ENCODE measurements at places on chromosomes 4 and X.

- no peak for DNase-seq
Measured at GRCh38 chrX:30875957-30876356, 13.1 kb downstream of the TAB3 start.

- DNase-seq, result no peak
Measured at GRCh38 chr4:168535689-168536088, 38.8 kb downstream of the PALLD start.

GRCh38 chr4:171843456-171843855 lies 30.3 kb downstream of the GALNTL6 start:
- no peak for DNase-seq

GRCh38 chr4:2643555-2643954 lies 107.1 kb downstream of the FAM193A start:
- DNase-seq, result no peak

- DNase-seq, result no peak
Measured at GRCh38 chrX:482192-482701, 95.5 kb upstream of the PPP2R3B start.

DNA sequence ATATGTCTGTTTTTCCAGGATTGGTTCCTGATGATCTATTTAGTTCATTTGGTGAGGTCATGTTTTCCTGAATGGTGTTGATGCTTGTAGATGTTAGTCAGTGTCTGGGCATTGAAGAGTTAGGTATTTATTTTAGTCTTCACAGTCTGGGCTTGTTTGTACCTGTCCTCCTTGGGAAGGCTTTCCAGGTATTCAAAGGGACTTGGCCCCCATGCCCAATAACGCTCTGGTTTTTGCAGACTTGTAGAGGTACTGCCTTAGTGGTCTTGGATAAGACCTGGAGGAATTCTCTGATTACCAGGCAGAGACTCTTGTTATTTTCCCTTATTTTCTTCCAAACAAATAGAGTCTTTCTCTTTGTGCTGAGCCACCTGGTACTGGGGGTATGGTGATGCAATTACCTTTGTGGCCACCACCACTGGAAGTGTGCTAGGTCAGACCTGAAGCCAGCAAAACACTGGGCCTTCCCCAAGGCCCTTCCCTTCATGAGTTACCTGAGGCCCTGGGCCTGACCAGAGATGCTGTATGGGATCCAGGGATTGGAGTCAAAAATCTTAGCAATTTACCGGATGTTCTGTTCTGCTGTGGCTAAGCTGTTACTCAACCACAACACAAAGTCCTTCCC lies 63.3 kb upstream of the RXFP1 start:
- DNase-seq, result no peak

DNA sequence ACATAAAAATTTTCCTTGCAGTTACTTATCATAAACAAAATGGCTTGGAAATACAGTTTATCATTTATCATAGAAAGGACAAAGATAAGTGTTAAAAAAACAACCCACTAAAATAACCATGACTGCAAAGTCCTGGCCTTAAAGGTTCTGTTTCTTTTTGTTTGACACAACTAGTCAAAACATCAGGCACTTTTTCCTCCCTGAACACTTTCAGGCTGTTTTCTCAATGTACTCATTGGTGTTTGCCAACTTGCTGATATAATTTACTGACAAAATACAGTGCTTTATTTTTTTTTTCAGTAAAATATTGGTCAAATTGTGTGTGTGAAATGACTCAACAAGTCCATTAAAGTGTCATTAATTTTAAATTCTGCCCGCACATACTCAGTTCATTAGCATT lies 156.6 kb downstream of the ADGRL3 start:
- DNase-seq, result no peak

- DNase-seq, result no peak
Measured at GRCh38 chr4:144667500-144667899, 21.5 kb downstream of the HHIP start.

DNA sequence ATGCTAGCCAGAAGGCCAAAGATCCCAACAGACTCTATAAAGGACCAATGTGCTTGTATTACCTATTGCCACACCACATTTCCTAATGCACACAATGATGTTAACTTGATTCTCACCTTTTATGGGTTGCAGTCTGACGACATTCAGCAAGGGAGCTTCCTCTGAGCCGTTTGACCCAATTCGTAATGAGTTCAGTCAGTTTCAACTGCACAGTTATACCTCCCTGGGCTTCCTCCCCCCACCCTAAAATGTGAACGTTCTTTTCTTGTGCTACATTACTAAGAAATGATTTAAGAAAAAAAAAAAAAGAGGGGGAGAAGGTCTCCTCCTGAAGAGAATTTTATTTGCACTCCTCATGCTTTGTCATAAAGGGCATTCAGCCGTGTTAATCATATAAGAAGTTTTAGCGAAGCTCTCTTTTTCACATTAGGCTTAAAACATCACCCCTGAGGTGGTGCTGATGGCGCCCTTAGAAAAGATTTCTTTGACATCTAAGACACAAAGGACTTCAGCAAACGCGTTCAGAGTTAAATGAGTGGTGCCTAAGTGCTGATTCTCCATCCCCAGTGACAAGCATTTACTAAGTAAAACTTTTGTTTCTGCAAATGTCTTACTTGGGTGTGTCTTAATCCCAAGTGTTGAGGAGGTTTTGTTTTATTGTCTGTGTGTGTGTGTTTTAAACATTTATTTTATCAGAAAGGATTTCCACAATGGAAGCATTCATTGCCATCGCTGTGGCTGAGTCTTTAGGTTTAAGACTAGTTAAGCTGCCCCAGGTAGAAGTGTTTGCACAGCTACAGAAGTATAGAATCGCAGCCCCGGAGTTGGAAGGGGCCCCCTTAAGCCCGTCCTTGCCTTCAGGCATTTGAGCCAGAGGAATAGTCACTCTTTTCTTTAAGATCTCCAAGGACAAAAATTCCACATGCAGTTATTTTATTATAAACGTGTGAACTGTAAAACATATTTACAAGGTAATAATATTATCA lies 15.2 kb upstream of the GPC3 start:
- no peak for DNase-seq

- no peak for DNase-seq
Measured at GRCh38 chr4:41362621-41363383, 106.1 kb downstream of the UCHL1 start.

GRCh38 chr4:83535520-83536361 lies at the start of gene GPAT3:
Gene GPAT3 (plus strand): TSS chr4:83536108. CDS start chr4:83536623, 515 bp downstream.
- DNase-seq, result no peak

GRCh38 chr4:2977211-2978088 lies 14.1 kb downstream of the GRK4 start:
- no peak for DNase-seq

- no peak for DNase-seq
Measured at GRCh38 chrX:653306-653705, 22.7 kb downstream of the SHOX start.

GRCh38 chr4:177673985-177674489 lies 231.8 kb upstream of the AGA start:
- DNase-seq, result no peak

- DNase-seq, result no peak
Measured at GRCh38 chrX:13044441-13044840, at the start of gene FAM9C. Gene FAM9C (minus strand): TSS chrX:13044620. CDS start chrX:13043789, 831 bp downstream.

- no peak for DNase-seq
Measured at GRCh38 chr4:76515975-76516843, 81.2 kb downstream of the SHROOM3 start.

DNA sequence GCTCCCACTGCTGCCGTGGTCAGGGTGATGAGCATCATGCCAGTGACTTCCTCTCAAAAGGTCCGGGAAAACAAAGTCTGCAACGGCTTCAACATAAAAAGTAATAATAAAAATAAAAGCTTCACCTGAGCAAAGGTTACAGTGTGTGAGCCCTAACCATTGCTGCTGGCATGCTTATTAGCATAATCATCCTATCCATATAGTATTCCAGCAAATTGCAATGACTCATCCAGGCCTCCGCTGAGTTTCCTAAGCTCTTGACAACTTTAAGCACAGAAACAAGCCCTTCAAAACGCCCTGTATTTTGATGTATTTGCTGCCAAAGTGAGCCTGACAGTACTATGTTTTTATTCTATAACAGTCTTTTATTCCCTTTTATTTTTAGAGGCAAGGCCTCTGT lies 100.5 kb downstream of the AASDH start:
- no peak for DNase-seq

DNA sequence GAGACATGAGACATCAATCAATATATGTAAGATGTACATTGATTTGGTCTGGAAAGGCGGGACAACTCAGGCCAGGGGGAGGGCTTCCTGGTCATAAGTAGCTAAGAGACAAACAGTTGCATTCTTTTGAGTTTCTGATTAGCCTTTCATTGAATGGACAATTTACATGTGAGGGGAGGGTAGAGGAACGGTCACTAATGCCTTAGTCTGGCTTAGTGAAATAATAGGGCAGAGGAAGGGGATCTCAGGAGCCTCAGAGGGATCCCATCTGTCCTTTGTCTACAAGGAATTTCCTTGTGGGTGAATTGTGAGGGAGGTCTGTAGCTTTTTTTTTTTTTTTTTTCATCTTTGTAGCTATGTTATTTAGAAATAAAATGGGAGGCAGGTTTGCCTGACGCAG lies 88.3 kb downstream of the GK start:
- no peak for DNase-seq

GRCh38 chr4:82797405-82798111 lies 1.0 kb downstream of the SCD5 start:
- no peak for DNase-seq

GRCh38 chr4:53432528-53433424 lies 55.3 kb downstream of the FIP1L1 start:
- no peak for DNase-seq

- DNase-seq, result no peak
Measured at GRCh38 chr4:61571761-61572559, 371.8 kb downstream of the ADGRL3 start.

DNA sequence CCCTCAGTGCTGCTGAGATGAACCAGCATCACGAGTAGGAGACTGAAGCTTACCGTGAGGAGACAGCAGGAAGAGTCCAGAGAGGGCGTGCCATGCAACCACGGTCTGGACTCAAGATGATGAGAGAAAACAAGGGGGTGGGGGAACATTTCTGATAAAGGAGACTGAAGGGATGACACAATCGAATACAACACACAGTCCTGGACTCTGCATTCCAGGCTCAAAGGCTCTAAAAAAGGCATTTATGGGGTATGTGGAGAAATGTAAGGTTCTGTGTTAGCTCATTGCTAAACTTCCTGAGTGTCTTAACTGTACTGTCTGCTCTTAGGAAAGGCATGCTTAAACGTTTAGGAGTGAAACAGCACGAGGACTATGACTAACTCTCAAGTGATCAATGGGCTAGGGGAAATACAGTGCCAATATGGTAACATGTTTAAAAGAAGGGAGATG lies 20.6 kb upstream of the IRAK1 start:
- DNase-seq, result no peak

- DNase-seq, result no peak
Measured at GRCh38 chrX:22035236-22035635, 3.1 kb downstream of the PHEX start.

DNA sequence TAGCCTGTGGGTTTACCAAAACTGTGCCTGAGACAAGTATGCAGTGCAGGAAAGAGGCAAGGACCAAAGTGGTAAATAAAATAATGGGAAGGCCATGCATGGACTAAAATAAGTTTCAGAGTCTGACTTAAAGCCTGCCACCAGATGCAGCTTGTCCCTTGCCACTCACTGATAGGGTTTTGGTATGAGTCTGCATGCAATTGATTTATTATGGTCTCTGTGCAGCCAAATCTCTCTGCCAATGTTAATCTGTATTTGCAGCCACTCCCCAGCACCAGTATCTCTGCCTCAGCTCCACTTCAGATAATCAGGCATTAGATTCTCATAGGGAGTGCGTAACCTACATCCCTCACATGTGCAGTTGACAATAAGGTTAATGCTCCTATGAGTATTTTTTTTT lies 5.5 kb upstream of the FGF2 start:
- no peak for DNase-seq

DNA sequence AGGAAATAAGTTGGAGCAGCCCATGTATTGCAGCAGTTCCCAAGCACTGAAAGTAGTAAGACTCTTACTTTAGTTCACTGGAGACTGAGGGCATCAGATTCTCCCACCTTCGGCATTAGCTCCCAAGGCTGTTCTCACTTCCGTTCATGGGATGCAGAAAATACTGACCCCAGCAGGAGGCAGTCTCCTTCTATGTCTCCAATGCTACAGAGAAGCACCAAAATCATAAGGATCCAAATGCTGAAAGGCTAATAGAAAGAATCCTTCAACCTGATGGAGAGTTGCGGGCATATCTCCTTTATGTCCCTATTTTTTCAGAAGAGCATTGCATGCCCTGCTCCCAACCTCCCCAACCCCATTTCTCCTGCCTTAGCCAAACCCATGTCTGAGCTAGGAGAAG lies 32.4 kb downstream of the ADH7 start:
- DNase-seq, result no peak

- no peak for DNase-seq
Measured at GRCh38 chrX:42615161-42615563, 162.8 kb downstream of the PPP1R2C start.

DNA sequence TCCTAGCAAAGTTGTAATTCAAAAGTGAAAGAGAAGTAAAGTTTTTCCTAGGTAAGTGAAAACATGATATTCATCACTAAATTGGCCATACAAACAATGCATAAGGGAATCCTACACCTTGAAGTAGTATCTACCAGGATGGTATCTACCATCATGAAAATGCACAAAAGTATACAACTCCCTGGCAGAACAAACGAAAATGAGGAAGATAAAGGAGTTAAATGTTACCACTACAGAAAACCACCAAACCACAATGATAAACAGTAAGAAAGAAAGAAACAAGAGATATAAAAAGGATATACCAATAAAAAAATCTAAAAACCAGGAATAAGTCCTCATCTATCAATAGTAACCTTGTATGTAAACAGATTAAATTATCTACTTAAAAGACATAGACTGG lies 26.9 kb downstream of the GK2 start:
- no peak for DNase-seq

DNA sequence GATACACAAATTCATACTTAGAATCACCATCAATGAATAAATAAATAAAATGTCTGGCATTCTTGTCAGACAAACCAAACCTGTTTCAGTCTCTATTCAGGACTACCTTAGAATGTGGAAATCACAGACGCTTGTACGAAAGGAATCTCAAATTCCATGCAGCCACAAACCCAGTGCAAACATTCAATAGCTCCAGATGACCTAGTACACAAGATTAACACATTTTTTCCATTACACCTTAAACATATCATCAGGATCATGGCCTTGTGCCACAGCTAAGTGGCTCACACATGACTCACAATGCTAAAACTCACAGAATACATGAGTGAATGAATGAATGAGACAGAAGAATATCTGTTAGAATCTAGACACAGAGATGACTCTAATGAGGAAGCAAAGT lies 134.2 kb downstream of the PWWP3B start:
- DNase-seq, result no peak

GRCh38 chr4:112130906-112131305 lies 14.3 kb upstream of the FAM241A start:
- no peak for DNase-seq

DNA sequence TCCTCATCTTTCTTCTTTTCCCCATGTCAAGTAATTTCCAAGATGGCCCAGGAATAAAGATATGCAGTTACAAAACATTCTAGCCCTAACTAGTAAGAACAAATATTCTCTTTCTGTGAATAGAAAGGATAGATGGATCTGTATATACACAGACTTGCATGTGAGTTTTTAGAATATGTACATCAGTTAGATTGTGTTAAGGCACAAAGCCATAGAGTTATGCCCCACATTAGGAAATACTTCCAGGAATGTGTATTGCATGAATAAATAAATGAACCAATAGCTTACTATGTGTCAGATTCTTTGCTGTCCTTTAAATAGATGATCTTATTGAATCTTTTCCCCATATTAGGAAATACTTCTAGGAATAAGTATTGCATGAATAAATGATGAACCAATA lies 46.0 kb upstream of the TMPRSS11E start:
- DNase-seq, result no peak

- DNase-seq, result no peak
Measured at GRCh38 chr4:141587897-141588296, 48.5 kb upstream of the IL15 start.
